AG10803 (cell line): ENCODE measurements at places on chromosomes 1 and 21.

GRCh38 chr1:226681652-226682493 is 57.2 kb downstream of the ITPKB start:
- DNase-seq, result no peak

DNA sequence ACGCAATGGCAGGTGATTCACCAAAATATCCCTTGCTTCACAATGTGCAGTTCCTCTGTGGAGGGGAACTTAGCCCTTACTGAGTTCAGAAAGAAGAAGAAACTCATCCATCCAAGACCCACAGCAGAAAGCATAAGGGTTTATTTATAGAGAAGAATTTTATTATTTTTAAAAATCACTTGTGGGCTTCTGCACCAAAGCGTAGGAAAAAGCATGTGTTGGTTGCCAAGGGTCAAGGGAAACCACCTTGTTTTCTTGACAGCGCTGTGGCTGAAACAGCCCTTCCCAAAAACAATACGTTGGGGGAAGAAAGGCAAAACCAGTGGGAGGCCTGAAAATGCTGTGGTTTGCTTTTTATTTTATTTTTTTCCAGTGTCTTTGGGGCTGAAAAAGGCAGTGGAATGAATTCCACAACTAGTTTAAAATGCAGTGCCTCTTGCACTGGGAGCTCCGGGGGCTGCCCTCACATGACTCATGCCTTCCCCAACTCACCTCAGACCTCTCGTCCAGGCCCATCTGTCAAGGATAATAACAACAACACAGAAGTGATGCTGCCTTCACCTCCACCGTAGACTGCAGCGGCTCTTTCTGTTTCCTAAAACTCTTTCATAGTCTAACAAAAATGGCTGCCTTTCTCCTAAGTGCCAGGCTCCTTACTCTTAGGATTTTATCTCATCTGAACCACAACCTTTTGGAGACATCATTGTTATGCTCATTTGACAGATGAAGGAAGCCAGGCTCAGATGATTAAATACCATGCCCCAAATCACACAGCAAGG is 224.2 kb upstream of the JUN start:
- no peak for DNase-seq

DNA sequence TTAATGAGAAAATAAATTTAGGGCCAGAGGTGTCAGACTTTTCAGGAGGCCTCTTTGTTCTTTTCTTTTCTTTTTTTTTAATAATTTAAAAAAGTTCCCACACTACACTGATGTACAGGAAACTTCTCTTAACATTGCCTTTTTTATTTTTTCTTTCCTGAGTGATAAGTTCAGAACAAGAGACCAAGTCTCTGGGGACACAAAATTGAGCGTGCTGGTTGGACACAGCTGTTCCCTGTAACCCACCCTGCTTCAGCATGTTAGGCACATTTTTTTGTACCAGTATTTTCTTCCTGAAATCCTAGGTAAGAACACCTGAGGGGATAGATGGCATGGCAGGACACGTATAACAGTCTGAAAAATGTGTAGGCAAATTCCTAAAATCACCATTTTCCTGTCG is 50.1 kb downstream of the PBX1 start:
- DNase-seq, result no peak

- no peak for DNase-seq
Measured at GRCh38 chr1:243831463-243831862, 18.6 kb downstream of the AKT3 start.

DNA sequence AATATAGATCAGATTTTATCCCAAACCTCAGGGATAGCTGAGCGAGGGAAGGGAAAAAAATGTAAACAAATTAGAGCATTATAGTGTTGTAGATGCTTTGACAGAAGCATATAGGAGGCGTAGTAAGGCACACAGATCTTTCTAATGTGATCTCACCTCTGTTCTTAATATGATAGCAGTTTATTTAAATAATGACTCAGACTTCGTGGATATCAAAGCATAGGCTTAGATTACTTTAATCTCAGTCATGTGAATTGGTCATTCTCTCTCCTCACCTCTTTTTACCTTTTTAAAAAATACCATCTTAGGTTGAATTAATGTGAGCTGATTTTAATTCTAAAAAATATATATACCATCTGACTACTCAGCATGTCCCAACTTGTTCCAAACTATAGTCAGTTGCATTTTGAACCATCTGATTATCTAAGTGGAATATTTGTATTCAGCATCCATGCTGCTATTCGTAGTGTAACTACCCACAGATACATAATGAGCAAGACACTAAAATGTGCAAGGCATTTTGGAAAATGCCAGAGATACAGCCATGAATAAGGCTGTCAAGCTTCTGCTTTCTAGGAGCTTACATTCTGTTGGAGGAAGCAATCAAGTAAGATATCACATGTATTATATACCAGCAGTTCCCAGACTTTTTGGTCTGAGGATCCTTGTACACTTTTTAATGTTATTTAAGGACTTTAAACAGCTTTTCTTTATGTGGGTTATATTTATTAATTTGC is 76.7 kb downstream of the OSBPL9 start:
- peak; percentile 43 for DNase-seq

DNA sequence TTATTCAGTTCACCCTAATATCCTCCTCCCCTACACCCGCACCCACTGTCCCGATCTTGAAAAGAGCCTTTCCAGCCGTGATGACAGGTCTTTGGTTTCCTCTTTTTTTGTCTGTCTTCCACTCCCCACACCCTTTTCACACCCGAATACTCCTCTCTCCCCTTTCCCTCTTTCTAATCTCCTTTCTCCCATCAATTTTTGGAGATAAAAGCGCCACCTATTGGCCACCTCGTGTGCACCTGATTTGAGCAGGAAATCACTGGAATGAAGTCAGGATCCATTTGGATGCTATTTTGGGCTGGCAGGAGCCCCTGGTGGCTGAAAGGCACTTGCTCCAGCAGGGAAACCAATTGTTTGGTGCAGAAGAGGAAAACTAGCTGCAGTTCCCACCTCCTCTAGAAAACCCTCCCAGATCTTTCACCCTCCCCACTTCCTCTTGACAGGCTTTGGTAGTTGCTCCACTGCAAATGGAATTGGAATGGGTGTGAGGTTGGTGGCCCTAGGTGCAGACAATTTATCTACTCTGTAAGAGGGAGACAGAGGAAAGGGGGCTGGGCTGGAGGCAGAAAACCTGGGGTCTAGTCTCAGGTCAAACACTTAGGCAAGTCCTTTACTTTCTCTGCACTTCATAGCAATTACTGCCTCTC is 8.4 kb downstream of the FOXE3 start:
- DNase-seq, result peak; percentile 61

- peak; percentile 50 for DNase-seq
Measured at GRCh38 chr1:27605796-27606707, 2.1 kb upstream of the AHDC1 start.

- DNase-seq, result peak; percentile 72
Measured at GRCh38 chr1:173475564-173476196, 1.5 kb upstream of the PRDX6 start.

GRCh38 chr1:51266791-51267190 is 30.7 kb downstream of the RNF11 start:
- DNase-seq, result no peak

DNA sequence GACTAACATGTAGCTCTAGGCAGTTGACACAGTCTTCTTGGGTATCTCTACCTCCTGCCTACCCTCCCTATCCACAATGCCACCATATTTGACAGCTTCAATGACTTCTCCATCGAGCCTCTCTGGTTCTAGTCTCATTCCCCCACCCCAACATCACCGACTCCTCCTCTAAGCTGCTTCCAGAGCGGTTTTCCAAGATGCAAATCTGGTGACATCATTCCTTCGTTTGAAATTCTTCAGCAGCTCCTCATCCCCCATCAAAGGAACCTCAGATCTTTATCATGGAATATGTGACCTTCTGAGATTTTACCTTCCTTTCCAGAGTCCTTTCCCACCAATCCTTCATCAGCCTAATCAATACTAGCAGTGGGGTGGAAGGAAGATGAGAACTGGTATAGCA is 352.4 kb upstream of the RUNX1 start:
- DNase-seq, result peak; percentile 43

DNA sequence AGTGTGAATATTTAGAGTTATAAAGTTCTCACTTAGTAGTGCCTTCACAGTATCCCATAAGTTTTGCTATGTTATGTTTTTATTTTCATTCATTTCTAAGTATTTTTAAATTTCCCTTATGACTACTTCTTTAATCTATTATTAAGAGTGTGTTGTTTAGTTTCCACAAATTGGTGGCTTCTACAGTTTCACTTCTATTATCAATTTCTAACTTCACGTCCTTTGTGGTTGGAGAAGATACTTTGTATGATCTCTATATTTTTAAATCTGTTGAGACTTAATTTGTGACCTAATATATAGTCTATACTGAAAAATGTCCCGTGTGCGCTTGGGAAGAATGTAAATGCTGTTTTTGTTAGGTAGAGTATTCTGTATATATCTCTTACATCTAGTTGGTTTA is 11.7 kb downstream of the CHIA start:
- no peak for DNase-seq

GRCh38 chr1:108722292-108722691 is 9.6 kb downstream of the FNDC7 start:
- peak; percentile 29 for DNase-seq

DNA sequence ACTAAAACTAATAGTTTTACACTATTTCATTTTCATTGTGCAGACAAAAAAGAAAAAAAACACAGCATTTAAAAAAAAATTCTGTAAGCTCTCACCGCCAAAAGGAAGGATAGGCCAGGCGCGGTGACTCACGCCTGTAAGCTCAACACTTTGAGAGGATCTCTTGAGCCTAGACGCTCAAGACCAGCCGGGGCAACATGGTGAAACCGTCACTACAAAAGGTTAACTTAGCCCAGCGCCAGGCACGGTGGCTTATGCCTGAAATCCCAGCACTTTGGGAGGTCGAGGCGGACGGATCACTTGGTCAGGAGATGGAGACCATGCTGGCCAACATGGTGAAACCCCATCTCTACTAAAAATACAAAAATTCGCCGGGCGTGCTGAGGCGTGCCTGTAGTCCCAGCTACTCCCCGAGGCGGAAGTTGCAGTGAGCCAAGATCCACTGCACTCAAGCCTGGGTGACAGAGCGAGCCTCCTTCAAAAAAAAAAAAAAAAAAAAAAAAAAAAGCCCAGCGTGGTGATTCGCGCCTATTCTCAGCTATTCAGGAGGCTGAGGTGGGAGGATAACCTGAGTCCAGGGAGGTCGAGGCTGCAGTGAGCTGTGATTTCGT is 14.3 kb upstream of the SPEN start:
- peak; percentile 81 for DNase-seq

DNA sequence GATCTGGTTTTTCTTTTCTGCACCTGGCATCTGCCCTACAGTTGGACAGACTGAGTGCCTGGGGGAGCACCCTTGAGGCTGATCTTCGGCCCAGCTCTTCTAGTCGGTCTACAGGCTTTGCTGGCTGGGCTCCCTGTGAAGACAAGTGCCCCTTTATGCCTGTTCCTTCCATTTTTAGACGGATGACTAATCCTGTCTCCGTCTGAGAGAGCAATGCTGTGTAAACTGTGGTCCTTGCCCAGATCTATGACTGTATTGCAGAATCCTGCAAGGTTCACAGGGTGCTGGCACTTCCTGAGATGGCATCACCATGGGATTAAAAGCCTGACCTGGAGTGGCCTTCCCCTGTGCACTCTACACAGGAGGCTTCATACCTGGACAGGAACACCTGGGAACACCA is 47.6 kb upstream of the SAMD13 start:
- peak; percentile 83 for DNase-seq

- DNase-seq, result peak; percentile 79
Measured at GRCh38 chr21:37445228-37445627, 78.7 kb downstream of the DYRK1A start.

DNA sequence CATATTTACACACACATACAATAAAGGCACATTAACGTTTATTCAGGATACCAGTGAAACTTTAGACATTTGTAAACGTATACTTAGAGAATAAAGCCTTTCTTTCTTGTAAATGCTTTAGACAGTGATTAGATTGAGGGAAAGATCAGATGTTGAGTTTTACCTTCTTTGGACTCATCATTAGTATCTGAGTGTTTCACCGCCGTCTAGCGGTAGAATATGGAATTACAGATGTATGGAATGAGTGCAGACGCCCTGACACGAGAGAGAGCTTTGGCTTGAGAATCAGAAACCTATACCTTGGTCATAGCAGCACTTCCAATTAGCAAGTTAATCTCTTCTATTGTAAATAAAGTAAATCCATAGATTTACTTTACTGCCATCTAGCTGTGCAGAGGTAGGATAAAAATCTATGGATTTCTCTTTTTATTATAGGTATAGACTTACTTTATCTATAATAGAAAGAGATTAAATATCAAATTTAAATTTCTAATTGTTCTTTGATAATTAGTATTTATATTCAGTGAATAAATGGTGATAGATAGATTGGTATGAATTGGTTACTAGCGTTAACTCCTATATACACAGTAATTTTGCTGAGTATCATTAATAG is 12.6 kb downstream of the FLG2 start:
- DNase-seq, result peak; percentile 62

- DNase-seq, result no peak
Measured at GRCh38 chr1:60753036-60753900, 329.1 kb upstream of the NFIA start.

DNA sequence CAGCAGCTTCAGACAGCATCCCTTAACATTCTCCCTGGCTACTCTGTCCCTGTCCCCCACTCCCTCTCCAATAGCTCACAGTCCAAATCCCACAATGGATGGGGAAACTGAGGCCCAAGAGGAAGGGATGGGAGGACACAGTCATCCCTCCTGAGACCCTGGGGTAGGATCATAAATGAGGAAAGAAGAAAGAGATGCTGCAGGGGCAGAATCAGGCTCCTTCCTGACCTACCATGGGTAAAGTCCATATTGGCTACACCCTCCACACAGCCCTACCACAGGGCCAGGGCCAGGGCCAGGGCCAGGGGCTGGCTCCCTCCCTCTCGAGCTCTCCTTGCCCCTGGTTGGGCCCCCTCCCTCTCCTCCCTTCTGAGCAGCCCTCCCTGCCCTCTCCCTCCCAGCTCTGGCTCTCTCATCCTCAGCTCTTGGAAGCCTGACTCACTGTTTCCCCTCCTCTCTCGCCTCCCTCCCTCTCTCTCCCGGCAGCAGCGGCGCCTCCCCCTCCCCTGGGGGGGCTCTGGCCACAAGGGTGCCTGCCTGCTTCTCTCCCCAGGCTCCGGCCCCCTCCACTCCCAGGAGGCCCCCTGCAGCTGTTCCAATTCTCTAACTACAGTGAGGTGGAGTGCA is 4.9 kb downstream of the AHDC1 start:
- DNase-seq, result peak; percentile 53

- DNase-seq, result no peak
Measured at GRCh38 chr1:227016990-227017389, 76.9 kb downstream of the COQ8A start.

GRCh38 chr1:94679332-94680038 is 137.9 kb upstream of the F3 start:
- no peak for DNase-seq
